ENCODE measurements at places on chromosomes 4 and X.
A peak's percentile ranks its signal among the peaks of the same experiment; 100 is the strongest.

GRCh38 chr4:102256321-102256720 is 89.0 kb downstream of the SLC39A8 start:
- no peak for DNase-seq

- no peak for DNase-seq
Measured at GRCh38 chr4:94882756-94883155, 125.0 kb downstream of the BMPR1B start.

- DNase-seq: no peak
Measured at GRCh38 chr4:169080981-169081380, 70.9 kb upstream of the CBR4 start.

DNA sequence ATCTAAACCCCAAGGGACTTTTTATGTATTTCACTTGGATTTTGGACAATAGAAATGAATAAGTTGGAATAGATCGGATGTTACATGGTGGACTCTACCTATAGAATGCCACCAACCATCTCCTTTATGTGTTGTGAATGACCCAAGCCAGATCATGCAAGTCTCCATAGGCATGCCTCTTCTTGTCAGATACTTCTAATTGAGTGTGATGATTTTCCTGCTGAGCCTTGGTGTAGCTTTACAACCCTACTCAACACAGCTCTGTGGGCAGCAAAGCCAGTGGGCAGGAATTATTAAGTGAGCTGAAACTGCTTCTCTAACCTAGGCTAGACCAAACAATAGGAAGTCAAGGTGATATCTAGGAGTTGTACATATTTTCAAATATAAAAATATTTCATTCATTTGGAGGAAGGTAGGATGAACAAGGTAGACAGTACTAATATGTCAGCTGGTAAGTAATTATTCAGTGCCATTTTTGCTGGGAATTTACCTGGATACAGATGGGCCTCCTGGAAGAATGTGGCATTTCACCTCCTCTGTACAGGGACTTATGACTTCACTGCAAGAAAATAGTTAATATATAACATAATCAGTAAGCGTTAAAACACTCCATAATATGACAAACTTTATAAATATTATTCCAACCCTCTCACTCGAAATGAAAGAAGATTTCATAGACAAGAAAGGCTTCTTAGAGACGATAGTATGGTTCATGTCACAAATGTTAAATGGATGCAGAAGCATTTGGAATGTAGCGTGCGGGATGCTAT is 298.0 kb upstream of the FAT1 start:
- DNase-seq: no peak

DNA sequence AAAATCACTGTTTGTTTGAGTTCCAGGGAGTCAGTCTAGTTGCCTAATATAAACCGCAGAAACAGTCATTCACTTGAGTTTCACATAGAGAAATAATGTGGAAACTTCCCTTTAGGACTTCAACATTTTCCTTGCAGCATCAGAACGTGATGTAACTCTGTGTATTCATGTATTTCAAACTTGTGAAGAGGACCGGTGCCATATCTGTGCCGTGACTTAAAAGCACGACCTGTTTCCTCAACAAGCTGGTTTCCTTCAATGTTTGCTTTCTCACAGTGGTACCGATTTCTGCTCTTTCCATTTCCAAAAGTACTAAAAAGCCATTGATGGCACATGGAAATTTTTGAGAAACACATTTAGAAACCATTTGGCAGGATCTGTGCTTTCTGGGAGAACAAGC is 166.6 kb upstream of the RAPGEF2 start:
- DNase-seq: no peak

GRCh38 chr4:17030543-17030942 is 132.1 kb upstream of the LDB2 start:
- DNase-seq: no peak

- no peak for DNase-seq
Measured at GRCh38 chr4:150136036-150136435, 57.8 kb downstream of the DCLK2 start.

DNA sequence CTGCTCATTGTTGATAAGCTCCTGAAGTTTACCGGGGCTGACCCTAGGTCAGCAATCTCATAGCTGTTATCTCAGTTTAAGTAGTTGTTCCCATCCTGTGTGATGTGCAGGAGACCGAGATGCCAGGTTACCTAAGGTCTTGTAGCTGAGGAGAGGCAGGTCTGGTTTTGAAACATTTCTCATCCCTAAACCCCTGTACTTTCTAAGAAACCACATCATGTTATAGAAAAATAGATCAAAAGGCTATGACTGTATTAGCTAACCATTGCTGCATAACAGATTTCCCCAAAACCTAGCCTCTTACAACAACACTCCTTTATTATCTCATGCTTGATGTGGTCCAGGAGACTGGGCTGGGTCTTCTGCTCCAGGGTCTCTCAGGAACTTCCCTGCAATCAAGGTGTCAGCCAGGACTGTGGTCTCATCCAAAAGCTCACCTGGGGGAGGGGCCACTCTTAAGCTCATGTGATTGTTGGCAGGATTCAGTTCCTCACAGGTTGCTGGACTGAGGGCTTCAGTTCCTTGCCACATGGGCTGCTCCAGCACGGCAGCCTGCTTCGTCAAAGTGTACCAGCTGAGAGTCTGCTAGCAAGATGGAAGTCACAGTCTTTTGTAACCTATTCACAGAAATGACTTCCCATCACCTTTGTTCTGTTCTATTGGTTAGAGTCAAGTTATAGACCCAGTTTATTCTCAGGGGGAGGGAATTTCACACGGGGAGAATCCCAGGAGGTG is 60.9 kb upstream of the CLCN4 start:
- DNase-seq: no peak

DNA sequence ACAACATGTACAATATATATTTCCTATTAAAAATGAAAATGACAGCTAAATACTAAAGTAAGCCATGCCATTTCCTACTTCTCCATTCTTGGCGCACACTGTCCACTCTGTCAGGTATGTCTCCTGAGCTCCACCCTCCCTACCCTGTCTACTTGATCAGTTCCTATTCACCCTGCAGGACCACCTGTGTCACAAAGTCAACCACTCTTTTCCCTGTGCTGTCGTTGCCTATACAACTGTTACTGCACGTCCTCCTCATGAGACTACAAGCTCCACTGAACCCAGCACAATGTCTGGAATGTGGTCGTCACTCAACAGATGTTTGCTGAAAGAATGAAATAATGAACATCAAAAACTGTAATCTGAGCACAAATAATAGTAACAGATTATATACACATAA is 54.9 kb downstream of the SLC9A7 start:
- DNase-seq: no peak

GRCh38 chr4:121822796-121823504 is 733 bp downstream of the CCNA2 start:
- no peak for DNase-seq

DNA sequence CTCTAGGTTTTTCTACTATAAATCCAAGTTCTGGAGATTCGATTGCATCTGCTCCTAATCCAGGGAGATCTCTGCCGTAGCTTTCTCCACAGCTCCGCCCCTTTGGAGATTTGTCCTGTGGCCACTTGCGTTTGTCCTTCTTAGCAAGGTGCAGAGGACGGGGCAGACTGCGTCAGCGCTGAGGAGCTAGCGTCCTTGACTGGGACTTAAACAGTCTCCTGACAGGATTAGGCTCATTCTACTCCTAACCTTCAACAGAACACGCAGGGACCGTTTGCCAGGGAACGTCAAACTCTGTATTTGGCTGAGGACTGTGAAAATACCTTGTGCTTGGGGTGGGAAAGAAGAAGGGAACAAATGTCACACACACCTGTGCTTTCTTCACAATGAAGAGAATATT is 38.6 kb downstream of the SORBS2 start:
- no peak for DNase-seq

GRCh38 chr4:1215141-1216075 is 33.5 kb downstream of the CTBP1 start:
- DNase-seq: no peak

GRCh38 chr4:6848717-6849305 is 60.8 kb upstream of the TBC1D14 start:
- no peak for DNase-seq

DNA sequence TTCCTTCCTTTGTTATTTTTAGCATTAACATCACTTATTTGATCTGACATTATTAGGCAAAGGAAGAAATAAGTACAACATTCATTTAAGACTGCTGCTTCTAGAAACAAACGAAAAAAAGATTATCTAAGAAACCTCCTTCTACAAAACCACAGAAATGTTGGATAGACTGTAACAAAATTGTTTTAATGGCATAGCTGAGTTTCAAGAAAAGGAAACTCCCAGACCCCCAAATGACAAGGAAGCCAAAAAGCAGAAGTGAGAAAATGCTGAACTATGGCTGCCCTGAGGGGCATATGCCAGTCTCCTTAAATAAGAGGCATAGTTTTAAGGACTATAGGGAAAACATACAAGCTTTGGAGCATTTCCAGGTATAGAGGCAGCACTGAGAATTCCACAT is 1431.6 kb upstream of the TENM3 start:
- no peak for DNase-seq

GRCh38 chr4:118974758-118975157 is 86.1 kb downstream of the SYNPO2 start:
- no peak for DNase-seq

GRCh38 chr4:113979148-113979904 is at the start of gene ARSJ:
ARSJ (minus strand) TSS chr4:113979647; CDS start chr4:113978834, 813 bp downstream.
- DNase-seq: no peak

DNA sequence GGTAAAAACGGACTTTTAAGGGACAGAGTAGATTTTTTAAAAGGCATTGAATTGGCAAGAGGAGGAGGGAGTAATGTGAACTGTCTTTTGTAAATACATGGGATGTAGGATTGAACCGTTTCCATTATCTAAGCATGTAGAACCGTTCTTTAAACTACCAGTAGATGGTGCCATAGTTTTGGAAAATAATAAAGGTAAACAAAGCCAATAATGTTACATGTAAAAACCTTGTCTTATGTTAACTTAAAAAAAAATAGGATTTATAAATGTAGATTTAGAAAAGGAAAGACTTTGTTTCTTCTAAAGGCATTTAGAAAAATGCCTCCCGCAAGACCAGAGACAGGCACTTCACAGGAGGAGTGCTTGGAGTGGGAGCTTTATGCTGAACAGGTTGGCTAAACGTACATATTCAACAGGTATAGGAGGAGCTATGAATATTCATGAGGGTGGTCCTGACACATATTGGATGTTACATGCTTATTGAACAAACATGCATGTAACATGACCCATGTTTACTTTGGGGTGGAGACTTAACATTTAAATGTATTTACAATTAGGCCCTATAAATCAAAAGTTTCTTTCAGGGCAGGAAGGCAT is 45.5 kb upstream of the FAM241A start:
- DNase-seq: peak; percentile 44

- DNase-seq: no peak
Measured at GRCh38 chr4:75630937-75631329, 605 bp upstream of the CDKL2 start.

GRCh38 chr4:3862640-3863420 is 96.6 kb downstream of the ADRA2C start:
- no peak for DNase-seq

DNA sequence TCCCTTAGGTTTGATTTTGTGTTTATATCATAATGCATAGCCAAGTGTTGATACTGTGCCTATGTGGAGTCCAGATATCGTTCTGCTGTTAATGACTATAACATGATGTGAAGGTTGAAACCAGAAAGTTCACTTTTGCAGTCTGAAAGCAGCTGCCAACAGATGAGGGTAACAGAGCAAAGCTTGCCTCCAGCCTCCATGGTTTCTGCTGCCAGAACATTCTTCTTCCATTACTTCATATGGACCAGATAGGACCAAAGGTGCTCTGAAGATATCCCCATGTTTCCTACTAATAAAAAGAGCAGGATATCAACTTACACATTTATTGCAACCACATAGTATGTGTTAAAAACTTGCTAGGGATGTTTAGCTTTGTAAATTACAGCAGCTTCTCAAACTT is 394.1 kb downstream of the SPRY1 start:
- no peak for DNase-seq

GRCh38 chrX:54358424-54359211 is 772 bp upstream of the WNK3 start:
- no peak for DNase-seq

DNA sequence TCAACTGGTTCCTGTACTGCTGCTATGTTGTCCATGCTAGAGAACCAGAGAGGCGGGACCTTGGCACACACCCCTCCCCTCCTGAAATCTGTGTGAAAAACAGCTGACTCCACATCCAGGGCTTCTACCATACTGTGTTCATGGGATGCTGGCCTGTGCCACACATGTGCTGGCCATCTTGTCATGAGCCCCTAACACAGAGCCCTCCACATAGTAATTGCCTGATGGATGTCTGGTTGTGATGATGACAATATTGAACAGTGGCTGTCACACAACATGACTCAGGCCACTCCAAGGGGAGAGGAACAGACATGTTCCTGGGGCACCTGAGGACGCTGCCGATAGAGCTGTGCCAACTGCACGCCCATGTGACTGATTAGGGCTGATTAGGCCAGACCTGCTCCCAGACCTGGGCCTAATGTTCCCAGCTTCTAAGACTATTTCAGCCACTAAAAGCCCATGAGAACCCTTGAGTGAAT is 13.1 kb downstream of the SLC25A5 start:
- no peak for DNase-seq

DNA sequence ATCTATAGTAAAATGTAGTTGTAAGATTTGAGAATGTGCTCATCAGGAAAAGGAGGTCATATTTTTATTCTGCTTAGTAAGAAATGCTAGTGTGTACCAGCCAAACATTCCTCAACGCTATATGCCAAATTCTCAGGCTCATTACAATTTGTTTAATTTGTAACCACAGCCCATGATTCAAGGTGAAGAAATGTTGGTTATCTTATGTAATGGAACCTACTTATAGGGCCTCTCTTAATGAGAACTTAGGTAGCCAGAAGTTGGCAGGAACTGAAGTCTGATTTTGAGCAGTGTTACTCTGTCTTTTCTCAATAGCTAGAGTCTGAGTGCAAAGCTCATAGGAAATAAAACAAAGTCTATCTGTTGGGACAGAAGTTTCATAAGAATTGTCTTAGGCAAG is 595.0 kb downstream of the GLUD2 start:
- no peak for DNase-seq

DNA sequence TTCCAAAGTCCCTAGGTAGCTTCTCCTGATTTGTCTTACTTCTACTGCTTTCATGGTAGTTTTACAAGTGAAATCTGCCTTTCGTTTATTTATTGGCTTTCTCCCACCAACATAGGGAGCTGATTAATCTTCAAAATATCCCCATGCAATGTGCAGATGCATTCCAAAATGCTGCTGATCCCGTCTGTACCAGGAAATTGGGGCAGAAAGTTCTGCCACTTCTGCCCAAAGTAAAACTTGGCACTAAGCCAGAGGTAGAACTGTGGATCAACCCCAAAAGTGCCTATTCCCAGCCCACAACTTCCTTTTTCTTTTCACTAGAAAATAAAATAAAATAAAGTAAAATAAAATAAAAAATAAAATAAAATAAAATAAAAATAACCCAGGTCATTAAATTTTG is 47.3 kb upstream of the PPARGC1A start:
- no peak for DNase-seq

GRCh38 chr4:95831166-95831565 is 8.7 kb upstream of the PDHA2 start:
- DNase-seq: no peak

Measured in NCI-H2081 treated with DMSO at 0.1 percent for 48 hours (cell line).